ENCODE measurements at places on chromosomes 5 and 9.

DNA sequence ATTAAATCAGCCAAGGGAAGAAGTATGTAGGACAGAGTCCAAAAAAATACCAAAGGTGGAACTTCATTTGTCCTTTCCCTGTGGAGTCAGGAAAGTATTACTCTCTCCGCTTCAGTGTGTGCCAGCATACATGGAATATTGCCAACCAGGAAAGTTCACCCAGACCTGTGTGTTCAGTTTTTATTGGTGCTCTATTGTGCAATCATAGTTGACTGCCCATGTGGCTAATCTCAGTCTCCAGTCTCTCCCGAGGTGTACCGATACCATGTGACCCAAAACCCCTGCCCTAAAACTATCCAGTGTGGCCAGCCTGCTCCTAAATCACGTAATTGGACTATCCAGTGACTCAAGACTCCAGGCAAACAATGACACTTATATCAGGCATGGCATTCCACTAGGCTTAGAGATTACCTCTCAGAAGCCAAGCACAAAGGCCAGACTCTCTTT is 38.8 kb downstream of the NFX1 start:
- no peak for DNase-seq

DNA sequence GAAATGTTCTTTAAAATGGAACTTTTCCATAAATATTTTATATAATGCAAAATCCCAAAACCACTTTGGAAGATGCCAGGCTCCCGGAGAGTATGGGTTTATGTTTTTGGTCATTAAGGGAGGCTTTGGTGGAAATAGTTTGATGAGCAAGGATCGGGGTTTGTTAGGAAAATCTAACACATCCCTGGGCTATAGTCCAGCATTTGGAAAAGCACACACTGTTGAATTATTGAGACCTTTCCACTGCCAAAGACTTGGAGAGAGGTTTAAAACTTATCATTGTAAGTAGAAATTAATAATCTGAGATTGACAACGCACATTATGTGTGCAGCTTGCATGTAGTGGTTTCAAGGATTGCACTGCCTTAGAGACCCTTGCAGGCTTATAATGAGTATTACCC is 156.3 kb downstream of the PARP8 start:
- DNase-seq = no peak

DNA sequence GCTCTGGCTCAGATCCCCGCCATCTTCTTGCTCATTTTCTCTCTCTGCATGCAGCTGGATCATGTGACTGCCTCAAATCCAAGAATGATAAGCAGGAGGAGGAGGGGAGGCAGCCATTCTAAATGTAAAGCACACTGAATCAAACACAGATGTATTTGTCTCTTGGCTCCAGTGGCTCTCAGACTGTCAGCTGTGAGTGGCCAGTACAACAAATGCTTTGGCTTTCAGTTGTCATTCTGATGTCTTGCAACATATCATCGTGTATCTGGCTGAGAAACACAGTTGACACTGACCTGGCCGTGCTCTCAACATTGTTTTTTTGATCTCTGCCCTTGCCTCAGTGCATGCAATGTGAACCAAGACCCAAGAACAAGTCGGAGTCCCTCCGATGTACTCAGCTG is 233.1 kb downstream of the ADAMTSL1 start:
- DNase-seq = no peak

DNA sequence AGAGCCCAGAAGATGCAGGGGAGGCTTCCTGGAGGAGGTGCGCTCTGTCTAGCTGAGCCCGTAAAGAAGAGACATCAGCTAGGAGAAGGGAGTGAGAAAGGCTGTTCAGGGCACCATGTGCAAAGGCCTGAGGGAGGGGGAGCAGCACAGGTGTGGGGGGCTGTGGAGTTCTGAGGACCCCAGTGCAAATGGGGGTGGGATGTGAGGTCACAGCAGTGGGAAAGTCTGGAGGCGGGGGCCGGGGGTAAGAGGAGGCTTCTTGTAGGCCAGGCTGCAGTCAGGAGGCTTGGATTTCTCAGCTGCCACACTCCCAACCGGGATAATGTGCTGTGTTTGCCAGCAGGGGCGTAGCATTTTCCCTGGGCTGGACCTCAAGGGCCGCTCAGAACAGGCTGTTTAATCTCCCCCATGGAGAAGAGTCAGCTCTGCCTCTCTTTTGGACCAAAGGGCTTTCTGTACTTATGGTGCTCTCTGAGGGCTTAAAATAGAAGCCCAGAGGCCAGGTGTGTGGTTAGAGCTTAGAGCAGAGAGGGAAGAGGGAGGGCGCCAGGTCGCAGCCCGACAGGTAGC is 5.7 kb downstream of the NEURL1B start:
- no peak for DNase-seq

- no peak for DNase-seq
These were observed 1.6 kb downstream of the PHYKPL start for GRCh38 chr5:178230879-178231538.

DNA sequence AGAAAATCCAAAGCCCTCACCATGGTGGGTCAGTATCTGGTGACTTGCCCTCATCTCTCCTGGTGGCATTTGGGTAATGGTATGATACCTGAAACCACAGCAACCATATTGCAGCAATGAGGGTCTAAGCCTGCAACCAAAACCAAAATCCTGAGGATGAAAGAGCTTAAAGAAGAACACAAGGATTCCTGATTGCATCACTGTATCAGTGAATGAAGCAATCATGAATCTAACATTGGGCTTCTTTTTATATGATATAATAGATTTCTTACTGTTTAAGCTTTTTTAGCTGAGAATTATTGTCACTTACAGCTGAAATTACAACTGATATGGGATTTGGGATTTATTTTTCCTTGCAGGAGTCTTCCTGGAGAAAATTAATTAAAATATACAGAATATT is 269.9 kb downstream of the MEF2C start:
- DNase-seq = no peak

Measured in stimulated activated CD4-positive, alpha-beta T cell treated with anti-CD3 and anti-CD28 coated beads, Interleukin-1b, Interleukin-23, amount 100 ng/mL, for 24 hours (primary cell).